Activated T-helper 1 cell treated with Interleukin-2 at 50 U/mL for 16 hours (primary cell): ENCODE measurements at places on chromosomes 5 and 9.

GRCh38 chr9:112166176-112167140, 8.6 kb downstream of the SUSD1 start:
- DNase-seq = no peak

DNA sequence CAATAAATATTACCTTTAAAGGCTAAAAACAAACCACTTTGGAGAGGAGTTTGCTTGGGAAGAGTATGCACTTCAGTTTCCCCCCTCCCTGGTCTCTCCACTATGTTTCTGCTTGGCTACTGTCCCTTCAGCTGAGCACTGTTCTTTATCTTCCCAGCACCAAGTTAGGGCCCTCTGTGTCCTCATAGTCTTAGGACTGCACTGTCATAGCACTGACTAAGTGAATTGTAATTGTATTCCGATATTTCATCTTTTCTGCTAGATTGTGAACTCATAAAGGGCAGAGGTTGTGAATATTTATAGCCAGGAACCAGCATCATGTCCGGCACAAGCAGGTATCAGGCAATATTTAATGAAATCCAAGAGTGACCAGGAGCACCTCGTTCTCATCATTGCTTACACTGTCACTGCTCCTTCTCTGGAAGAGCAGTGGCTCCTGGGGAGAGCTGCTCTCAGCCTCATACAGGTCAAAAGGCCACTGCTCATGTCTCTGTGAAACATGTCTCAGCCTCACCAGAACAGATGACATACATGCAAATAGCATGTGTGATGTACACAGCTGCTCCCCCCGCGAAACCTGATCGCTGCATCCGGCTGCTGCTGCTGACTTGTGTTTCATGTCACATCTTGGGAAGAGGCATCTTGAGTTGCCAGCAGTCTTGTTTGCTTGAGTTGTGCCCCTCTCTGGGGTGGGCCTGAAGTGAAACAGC, 279.7 kb upstream of the MSX2 start:
- DNase-seq = no peak

- DNase-seq = no peak
Observed at GRCh38 chr5:138241688-138242571, 28.8 kb upstream of the CDC23 start.

GRCh38 chr5:160349249-160349934, 21.0 kb downstream of the C1QTNF2 start:
- no peak for DNase-seq

DNA sequence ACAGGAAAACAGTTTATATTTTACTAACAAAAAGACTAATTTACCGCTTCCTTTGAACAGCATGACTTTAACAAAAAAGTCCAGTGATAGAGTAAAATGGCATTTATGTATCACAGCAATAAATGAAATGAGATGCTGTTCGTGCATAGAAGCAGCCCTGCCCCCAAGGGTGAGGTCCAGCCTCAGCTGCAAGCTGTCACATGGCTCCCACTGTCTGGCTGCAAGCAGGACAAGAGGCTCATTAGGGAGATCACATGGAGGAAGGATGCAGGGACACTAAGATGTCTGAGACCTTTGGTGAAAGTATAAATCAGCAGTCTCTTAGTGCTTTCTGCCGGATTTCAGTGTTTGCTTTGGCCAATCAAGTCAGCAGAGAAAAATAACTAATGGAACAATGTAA, 23.0 kb downstream of the GDNF start:
- no peak for DNase-seq

- DNase-seq = no peak
Observed at GRCh38 chr5:151541571-151541970, 49.6 kb downstream of the FAT2 start.

- no peak for DNase-seq
Observed at GRCh38 chr9:134057751-134058701, 9.8 kb downstream of the BRD3 start.

DNA sequence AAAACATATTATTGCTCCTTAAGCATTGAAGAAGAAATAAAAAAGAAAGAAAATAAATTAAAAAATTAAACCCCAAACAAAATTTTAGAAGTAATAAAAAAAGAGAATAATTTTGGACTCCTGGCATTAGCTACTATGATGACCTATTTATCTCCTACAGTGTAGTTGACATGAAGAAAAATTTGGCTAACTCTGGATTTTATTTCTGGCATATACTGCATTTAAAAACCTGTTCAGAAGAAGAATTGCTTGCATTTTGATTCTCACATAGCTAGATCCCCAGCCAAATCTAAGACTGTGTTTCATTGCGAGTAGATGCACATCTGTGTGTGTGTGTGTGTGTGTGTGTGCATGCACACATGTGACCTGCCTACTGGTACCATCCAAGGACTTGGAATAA, 30.1 kb upstream of the GABRG2 start:
- DNase-seq = no peak
